ENCODE measurements at places on chromosomes 12 and 14.

- DNase-seq, result no peak
Measured at GRCh38 chr14:65506801-65507200, 94.3 kb downstream of the FUT8 start.

GRCh38 chr12:27924350-27925135, 48.0 kb downstream of the PTHLH start:
- DNase-seq, result peak; percentile 28

DNA sequence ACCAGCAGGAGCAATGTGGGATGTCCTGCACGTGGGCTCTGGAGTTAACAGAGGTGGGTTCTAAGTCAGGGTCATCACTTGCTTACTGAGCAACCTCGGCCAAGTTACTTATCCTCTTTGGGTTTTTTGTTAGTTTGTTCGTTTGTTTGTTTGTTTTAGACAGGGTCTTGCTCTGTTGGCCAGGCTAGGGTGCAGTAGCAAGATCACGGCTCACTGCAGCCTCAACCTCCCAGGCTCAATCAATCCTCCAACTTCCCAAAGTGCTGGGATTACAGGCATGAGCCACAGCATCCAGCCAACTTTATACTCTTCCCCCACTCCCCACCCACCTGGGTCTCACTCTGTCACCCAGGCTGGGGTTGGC, 78.4 kb downstream of the SETD3 start:
- DNase-seq, result no peak

DNA sequence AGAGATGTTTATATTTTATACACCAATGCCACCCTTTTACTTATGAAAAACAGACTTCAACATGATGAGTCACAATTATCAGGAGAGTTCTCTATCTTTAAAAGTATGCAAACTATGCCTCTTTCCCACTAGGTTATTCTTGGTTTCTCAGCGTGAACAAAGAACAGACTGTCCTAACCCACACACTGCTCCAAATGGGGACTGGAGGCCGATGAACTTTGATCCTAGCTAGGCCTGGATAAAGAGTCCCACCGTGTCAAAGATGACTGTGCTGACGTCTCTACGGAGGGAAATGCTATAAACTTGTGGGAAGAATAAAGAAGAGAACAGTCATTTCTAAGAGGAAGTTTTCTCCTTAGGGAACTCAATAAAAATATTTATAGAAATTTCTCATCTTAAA, 160.1 kb downstream of the EPS8 start:
- DNase-seq, result peak; percentile 91

GRCh38 chr14:102917056-102917385, 5.4 kb upstream of the AMN start:
- DNase-seq, result no peak

- no peak for DNase-seq
Measured at GRCh38 chr14:58191763-58192601, 8.0 kb upstream of the ACTR10 start.

DNA sequence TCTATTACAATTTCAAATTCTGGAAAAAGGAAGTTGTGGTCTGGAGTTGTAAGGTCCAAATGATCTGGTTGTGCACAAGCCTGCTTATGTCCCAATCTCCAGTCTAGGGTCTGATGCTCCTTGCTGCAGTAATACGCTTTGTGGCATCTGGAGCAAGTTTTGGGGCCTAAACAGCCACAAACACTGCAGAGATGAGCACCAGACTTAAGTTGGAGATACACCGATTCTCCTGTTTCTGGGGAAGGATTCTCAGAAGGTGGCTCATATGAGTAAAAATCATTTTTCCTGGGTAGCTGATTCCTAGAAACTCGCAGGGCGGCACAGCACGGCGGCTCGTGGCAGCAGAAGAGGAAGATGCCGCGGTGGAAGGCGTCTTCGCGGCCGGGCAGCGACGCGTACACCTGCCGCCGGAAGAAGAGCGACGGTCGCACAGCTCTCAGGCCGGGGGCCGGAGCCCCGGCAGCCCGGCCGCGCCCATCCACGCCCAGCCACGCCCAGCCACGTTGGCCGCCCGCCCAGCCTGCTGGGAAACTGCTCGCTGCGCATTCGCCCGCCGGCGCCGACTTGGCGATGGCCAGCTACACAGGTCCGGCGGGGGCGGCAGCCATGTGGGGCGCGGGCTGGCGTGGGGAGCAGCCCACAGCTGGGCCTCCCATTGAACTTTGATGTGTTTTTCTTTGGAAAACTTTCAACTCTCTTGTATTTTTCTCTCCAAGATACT, 129.0 kb downstream of the ASCL4 start:
- peak; percentile 54 for DNase-seq

GRCh38 chr12:71397433-71397954, 42.1 kb upstream of the LGR5 start:
- no peak for DNase-seq

GRCh38 chr14:96058576-96059200, 19.5 kb downstream of the C14orf132 start:
- no peak for DNase-seq

DNA sequence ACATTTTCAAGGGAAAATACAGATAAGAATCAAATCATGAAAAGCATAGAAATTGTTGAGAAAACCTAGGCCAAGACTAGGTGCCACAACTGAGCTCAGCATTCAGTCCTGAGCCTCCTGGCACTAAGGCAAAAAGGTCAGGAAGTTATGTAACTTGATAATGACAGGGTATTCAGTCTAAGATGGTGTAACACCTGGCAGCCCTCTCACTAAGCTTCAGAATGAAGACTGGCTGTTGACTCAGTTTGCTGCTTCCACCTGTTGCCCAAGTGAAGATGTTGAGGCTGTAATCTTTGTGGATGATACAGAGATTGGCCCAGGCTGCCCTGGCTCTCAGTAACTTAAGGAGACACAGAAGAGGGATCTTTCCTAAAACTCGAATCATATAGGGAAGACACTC, 19.6 kb downstream of the PROX2 start:
- no peak for DNase-seq

- no peak for DNase-seq
Measured at GRCh38 chr14:105388110-105388951, 10.0 kb upstream of the TEX22 start.

GRCh38 chr12:50961708-50962107, 9.4 kb downstream of the HIGD1C start:
- DNase-seq, result no peak

DNA sequence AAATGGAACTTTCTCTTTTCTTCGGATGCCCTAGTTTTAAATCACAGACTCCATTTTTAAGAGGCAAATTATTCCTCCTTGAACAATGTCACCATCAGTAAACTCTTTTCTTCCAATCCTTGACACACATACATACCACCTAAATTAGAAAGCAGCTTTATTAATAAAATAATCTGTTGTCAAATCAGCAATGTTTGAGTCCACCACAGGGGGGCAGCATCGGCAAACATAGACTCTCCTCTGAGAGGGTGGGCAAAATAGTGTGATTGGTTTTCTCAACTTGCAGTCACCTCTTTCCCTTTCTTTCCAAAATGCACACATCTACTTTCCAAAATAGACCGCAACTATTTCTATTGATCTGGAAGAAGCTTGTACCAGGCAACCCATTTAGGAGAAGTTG, 438.4 kb upstream of the OR4E1 start:
- no peak for DNase-seq

DNA sequence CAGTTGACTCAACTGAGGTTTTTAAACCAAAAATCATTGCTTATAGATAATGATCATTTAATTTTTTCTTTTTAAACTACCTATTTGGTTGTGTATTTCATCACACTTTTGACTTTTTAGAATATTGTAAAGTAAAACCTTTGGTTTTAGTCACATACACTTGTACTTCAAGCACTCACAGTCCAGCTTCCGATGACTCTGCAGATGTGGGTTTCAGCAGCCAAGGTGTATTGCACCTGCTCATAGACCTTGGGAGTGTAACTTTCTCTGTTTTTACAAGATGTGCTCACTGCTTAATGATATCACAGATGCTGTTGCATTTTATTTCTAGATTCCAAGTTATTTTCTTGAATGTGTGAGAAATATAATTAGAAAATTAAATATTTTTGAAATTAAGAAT, 188.3 kb upstream of the SLC38A2 start:
- no peak for DNase-seq

DNA sequence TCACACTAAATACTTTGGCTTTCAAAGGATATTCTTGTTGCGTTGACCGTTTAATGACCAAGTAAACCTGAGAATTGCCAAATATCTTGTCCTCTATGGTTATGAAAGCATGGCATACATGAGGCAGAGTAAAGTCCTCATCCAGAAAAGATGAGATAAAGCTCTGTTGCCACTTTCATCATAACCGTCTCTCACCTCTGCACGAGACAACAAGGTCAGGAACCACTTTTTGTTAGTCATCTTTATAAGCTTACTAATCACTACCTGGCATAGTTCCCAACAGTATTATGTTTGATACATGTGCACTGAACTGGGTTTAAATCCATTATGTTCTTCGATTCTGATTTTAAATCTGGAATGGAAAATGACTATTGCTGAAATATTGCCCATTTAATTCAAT, 31.3 kb downstream of the PTPRB start:
- DNase-seq, result peak; percentile 61

DNA sequence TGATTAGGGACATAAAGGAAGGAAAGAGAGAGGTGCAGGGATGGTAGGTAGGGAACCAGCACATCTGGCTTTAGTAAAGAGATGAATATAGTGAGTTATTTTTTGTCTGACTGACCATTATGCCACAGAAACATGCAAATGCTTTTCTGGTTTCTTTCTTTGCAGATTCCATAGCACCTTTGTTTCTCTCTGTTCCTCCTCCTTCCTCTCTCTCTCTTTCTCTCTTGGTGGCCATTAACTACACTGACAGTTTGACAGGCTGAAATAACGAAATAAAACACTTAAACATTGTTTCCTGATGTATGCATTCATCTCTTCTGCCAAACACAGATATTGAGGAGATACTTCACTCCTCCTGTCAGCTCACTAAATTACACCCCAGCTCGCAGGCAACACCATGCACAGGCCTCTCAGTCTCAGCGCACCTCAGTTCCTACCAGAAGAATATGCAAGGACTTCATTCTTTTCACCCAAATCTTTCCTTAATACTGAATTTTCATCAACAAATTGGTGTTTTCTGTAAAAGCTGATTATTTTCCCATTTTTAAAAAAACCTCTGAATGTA, 406.9 kb upstream of the SOX5 start:
- DNase-seq, result no peak

- DNase-seq, result no peak
Measured at GRCh38 chr12:91043408-91043807, 14.4 kb downstream of the KERA start.

GRCh38 chr12:116295327-116296263, 18.1 kb upstream of the MED13L start:
- DNase-seq, result no peak

- no peak for DNase-seq
Measured at GRCh38 chr12:118183155-118183554, 47.2 kb downstream of the PEBP1 start.

- DNase-seq, result no peak
Measured at GRCh38 chr12:90245391-90245790, 536.8 kb upstream of the ATP2B1 start.

GRCh38 chr12:28409892-28410291, 219.6 kb downstream of the CCDC91 start:
- no peak for DNase-seq

DNA sequence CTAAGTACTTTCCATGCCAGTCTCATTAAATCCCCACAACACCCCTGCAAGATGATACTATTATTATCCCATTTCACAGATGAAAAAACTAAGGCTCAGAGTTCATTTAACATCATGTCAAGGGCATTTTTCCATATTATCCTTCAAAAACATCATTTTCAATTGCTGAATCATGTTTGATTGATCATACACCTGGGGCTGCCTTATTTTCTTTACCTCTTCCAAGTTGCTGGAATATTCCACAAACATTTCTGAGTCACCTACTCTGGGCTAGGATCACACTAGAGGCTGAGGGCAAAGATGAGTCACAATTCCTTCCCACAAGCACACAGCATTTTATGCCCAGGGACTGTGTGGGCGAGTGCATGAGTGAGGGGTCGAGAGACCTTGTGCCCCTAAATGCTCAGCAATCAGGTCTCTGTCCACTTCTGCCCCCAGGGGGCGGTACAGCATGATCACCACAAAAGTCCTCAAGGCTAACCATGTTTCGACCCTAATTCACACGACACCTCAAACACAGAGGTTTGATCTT, 14.1 kb upstream of the TMEM119 start:
- peak; percentile 97 for DNase-seq

DNA sequence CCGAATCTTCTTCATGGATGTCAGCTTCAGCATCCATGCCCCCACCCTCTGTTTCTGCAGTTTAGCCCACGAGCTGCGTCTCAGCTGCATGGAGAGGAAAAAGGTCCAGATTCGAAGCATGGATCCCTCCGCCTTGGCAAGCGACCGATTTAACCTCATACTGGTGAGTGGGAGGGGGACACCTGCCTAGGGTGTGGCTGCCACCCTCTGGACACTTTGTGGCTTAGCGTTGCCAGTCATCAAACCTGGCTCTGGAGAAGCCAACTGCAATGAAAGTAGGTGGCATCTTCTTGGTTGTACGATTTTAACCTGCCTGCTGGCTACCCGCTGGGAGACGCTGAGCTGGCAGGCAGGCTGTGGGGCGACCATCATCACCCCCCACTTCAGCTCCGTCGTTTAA, 16.7 kb downstream of the DCAF4 start:
- DNase-seq, result no peak

DNA sequence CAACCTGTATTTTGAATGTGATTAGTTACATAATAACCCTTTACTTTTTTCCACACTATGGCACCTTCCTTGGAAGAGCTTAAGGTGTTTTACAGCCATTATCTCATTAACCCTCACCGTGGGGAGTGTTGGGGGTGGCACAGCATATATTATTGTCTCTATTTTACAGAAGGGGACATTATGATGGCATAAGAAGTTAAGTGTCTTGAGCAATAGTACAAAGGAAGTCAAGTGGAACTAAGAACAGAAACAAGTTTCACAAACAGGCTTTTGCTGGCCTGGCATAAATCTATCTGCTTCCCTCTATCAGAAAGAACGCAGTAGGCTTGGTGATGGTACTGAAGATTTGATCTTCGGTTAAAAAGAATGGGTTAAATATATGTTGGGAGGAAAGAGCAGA, 169.7 kb upstream of the OTX2 start:
- DNase-seq, result no peak

- DNase-seq, result no peak
Measured at GRCh38 chr12:131929581-131930456, 743 bp downstream of the PUS1 start.

DNA sequence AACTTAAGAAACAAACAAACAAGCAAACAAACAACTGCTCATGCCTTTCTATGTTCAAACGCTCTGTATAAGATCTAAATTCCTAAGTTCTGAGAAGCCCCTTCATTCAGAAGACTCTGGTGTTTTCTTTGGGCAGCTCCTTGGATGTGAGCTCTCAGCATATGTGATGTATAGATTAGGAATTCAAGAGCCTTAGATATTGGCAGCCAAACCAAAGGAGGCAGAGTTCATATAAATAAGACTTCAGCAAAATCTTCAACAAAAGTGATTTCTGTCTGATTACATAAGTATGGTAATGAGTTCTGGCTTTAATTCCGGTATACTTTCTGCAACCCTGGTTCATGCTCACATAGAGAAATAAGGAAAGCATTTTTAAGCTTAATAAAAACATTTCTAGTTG, 145.6 kb downstream of the DYRK2 start:
- no peak for DNase-seq

- peak; percentile 92 for DNase-seq
Measured at GRCh38 chr12:30794591-30795409, 40.0 kb upstream of the CAPRIN2 start.

GRCh38 chr14:58563978-58564377, 73.8 kb upstream of the DACT1 start:
- no peak for DNase-seq
